NCI-H526 treated with DMSO at 0.1 percent for 48 hours (cell line): ENCODE measurements at places on chromosomes 5 and 9.

GRCh38 chr5:179300581-179301180, 44.6 kb downstream of the ADAMTS2 start:
- no peak for DNase-seq

- no peak for DNase-seq
These were observed 150 bp downstream of the SNX30 start for GRCh38 chr9:112750764-112751055.

DNA sequence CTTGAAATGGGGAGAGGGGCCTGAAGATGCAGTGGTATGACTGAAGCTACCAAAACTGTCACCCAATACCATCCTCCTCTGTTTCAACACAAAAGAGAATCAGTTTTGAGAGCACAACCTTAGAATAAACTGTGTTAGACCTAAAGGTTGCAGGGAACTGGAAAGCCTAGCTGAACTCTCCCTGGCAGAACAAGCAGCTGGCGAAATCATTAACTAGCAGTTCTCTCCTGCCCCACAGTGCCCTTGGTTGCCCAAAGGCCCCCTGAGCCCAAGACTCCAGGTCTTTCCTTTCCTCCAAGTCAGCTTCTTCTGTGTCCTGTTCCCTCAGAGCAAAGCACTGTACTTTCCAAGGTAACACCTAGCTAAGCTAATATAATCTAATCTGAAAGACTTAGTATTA, 135.4 kb upstream of the SLC30A5 start:
- no peak for DNase-seq

DNA sequence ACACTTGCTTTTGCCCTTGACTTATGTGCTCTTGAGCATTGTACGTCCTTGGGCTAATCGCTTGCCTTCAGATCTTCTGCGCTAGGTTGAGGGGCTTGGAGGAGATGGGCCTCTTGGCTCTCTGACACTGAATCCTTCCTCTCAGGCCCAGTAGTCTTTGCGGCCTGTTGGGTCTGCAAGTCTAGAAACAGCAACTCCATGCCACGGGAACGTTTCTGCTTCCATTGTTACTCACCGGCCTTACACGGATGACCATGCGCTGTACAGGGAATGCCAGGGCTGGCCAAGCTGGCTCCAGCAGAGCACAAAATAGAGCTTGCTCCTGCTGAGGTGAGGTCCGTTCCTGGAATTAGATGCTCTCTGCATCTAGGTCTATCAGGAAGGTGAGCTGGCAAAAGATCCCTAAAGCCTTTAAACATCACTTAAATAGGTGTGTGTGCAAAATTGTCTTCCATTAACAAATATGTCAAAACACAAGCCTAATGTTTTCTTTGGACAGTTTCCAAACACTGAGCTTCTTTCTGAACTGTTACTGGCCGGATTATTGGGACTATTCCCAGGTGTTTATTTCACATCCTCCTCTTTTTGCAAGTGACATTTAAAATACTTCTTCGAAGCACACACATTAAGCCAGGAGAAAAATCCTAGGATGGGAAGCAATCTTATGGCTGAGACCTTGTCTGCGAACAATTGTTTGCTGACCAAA, 29.7 kb downstream of the DAPK1 start:
- DNase-seq, result no peak

GRCh38 chr5:164934561-164934960, 1429.1 kb downstream of the MAT2B start:
- no peak for DNase-seq

DNA sequence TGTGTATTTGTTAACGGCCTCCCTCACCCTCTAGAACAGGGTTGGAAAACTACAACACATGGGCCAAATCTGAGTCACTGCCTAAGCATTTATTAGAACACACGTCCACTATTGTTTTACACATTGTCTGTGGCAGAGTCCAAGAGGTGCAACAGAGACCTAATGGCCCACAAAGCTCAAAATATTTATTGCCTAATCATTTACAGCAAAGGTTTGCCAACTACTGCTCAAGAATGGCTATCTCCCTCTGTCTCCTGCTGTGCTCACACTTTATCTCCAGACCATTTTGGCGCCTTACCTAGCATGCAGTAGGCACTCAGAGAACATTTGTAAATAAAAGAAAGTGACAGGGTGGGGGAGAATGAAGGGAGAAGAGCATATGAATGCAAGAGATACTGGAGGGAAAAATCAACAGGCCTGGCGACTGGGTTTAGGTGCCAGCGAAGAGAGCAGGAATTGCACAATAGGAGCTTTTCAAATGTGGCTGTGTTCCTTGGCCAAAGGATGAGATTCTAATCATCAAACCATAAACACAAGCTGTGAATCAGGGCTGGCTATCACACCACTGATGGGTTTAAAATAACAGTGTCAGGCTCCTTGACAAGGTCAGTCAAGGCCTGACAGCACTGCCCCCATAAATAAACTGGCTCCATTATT, 80.3 kb downstream of the EPB41L4A start:
- no peak for DNase-seq

- no peak for DNase-seq
These were observed 4.1 kb upstream of the PDGFRB start for GRCh38 chr5:150159741-150160179.

DNA sequence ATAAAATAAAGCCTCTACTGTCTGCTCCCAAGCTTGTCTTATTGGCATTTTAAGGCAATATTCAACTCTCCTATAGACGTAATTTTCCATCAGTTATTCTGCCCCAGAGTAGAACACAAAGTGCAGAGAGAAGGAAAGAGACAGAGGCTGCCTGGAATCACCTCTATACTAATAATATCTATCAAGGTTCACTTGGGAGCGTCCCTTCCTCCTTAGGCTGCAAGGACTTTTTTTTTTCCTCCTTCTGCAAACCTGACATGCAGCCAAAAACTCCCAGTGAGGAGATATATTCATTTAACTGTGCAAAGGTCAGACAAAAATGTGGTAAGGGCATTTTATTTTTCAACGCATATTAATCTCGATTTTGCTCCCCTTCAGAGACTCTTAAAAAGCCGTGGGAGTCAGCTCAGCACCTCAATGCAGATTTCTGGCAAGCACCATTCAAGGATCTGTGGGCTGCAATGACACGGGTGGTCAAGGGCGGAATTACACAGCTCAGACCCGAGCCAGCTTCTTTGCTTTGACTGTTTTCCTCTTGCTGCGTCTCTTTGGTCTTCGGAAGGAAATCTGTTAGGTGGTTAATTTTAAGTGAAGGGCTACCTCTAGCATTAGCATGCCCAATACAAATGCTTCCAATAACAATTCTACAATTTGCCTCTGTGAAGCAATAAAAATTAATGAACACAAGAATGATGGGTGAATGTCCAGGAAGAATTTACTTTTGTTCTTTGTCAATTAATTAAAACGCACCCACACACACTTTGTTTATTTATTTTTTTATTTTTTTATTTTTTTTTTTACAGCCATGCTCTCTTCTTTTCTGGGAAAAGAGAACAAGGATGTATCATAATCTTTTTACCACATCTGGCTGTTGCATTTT, 587.7 kb upstream of the GRAMD2B start:
- DNase-seq, result no peak

- no peak for DNase-seq
These were observed 21.8 kb upstream of the LMX1B start for GRCh38 chr9:126591922-126592321.

DNA sequence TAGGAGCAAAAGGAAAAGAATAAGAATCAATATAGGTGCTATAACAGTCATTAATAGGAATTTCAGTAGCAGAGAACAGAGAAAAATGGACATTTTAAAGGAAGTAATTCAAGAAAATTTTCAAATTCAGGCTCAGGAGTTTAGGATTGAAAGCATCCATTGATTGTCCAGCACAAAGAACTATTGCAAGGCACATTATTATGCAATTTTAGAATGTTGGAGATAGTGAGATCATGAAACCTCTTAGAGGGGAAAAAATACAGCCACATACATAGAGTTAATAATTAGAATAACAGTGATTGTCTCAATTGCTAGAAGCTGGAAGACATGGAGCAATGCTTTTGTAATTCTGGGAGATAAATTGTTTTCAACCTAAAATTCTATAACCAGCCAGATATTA, 31.5 kb downstream of the CNTLN start:
- DNase-seq, result no peak

GRCh38 chr5:171524466-171524865, 105.0 kb downstream of the FGF18 start:
- no peak for DNase-seq

GRCh38 chr9:99058964-99059921, 45.7 kb upstream of the TGFBR1 start:
- DNase-seq, result no peak

GRCh38 chr9:127578952-127579853, 32.9 kb upstream of the STXBP1 start:
- DNase-seq, result no peak

DNA sequence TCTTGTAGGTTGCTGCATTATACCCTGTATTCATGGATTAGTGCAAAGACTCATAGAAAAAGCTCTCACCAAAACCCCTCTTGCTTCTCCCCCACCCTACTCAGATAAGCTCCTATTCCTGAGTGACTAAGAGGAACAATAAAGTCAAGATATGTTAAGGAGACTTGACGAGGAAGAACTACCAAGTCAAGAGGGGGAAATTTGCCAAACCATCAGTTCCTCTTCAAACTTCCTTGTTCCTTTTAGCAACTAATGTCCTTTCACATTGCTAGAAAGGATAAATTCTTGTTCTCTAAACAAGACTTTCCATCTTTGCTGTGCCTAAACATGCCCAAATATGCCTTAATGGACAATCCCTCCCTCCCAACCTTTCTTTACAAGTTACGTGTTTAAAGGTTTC, 27.0 kb downstream of the CNOT8 start:
- no peak for DNase-seq

DNA sequence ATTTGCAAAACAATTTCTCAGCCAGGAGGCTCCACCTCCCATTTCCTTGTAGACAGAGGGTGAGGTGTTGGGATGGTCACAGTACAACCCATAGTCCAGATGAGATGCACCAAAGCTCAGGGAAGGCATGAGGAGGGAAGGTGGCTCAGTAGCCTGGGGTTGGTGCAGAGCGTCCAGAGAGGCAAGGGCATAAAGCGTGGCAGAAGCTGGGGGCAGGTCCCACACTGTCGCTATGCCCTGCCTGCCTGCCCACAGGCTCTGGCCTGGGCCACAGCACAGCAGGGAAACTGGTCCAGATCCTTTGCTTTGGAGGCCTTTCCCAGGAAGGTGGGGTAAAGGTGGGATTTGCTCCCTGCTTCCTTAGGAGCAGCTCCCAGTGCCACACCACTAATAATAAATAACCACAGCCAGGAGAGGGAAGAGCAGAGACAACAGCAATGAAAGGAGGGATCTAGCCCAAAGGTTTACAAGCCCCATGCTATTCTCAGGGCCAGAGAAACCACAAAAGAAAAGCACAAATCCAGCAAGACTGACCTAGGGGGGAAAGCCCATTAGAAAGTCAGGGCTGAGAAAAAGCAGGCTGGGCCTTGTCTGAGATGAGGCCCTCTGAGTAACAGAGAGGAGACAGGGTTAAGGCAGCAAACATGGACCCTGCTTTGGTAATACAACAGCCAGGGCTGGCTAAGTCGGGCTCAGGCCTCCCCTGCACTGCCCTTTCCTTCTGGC, 27.2 kb downstream of the PCDHGC5 start:
- no peak for DNase-seq

- DNase-seq, result no peak
These were observed 532.5 kb downstream of the RAB3C start for GRCh38 chr5:59115345-59115744.

DNA sequence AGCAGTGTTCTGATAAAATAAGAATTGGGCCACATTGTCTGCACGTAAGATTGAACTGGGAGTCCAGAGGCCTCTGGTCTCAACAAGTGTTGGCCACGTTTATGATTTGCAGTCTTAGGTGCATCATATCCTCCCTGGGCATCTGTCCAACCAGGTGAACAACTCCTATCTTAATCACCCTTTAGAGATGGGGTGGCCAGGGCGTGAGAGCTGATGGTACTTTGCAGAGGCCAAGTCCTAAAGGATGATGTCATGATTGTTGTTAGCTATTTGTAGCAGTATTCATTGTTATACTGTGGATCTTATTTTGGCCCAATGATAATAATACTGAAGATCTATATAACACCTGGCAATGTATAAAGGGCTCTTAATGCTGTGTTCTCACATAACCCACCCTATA, 73.2 kb upstream of the RARS1 start:
- DNase-seq, result no peak

DNA sequence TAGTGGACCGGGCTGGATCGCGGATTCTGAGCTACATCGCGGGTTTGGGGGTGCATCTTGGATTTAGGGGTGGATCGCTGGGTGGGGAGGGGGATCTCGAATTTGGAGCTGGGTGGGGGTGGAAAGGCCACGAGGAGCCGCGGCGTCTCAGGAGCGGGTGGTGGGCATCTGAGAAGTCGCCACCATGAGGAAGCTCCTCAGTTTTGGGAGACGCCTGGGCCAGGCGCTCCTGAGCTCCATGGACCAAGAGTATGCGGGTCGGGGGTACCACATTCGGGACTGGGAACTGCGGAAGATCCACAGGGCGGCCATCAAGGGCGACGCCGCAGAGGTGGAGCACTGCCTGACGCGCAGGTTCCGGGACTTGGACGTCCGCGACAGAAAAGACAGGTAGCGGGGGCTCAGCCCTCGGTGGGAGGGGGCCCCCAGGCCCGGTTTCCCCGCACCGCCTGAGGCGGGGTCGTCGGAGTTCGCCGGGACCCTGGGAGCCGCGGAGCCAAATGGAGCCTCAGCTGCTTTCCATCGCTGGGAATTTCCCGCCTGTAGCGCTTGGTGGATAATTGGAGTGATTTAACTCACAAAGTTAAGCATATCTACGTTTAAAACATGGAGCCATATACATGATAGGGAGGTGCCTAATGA, 376 bp downstream of the ANKRD18B start:
- DNase-seq, result peak; percentile 50
